ENCODE measurements at places on chromosomes 6 and 20.

- DNase-seq = no peak
These were observed 237.1 kb downstream of the UST start for GRCh38 chr6:148983966-148984365.

GRCh38 chr6:98831959-98832283 lies 2.5 kb upstream of the POU3F2 start:
- no peak for DNase-seq

- no peak for DNase-seq
These were observed 274.9 kb downstream of the UTRN start for GRCh38 chr6:144559865-144560593.

DNA sequence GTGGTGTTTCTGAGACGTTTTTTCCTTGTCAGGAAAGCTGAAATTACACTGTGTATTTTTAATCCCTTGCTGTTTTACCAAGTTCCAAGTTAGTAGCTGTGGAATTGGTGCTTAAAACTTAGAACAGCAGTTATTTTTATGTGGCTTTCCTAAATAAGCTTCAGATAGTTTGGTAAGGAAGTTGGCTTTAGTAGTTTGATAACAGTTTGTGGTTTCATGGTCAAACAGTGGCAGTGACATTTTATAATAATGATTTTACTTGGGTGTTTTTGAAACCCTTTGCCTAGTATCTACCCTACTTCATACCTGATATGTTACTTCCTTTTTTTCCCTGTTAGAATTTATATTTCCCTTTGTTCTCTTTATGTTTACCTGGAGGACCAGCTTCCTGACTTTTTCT lies 164.9 kb downstream of the JARID2 start:
- no peak for DNase-seq

Data from stimulated activated naive CD4-positive, alpha-beta T cell treated with Interleukin-2 at 50 U/mL for 16 hours (primary cell).